ENCODE measurements at places on chromosomes 1 and 21.
A peak's percentile ranks its signal among the peaks of the same experiment; 100 is the strongest.

DNA sequence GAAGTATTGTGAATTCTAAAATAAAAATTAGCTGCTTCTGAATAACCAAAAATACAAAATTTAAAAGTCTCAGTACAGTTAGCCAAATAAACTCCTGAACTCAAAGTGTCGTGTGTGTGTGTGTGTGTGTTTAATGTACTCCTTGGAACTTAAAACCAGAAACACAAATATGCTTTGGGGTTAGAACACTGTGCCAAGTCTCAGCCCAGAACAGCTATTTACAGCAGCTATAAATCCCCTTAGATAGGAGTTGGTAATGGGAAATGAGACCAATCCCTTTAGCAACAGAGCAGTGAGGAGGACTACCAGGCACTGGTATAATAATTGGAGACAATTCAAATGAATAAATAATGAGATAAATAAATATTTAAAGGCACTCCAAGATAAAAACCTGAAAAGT lies 83.1 kb downstream of the PATJ start:
- DNase-seq: no peak

DNA sequence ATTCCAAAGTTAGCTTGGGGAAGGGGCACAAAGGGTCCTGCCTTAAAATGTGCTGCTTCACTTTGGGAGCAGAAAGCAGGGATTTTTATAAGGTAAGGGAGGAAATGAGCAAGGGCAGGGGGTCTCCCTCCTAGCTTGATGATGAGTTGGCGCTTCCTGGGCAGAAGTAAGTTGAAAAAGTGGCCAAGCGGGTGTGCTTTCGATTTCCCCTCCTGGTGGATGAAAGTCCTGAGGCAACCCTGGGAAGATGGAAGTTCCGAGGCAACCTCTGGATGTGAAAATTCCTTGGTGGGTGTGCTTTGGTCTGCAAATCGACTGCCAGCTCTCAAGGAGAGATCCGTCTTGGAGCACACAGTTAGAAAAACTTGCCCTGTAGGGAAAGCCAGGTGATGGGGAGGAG lies 41.7 kb upstream of the CD2 start:
- no peak for DNase-seq

DNA sequence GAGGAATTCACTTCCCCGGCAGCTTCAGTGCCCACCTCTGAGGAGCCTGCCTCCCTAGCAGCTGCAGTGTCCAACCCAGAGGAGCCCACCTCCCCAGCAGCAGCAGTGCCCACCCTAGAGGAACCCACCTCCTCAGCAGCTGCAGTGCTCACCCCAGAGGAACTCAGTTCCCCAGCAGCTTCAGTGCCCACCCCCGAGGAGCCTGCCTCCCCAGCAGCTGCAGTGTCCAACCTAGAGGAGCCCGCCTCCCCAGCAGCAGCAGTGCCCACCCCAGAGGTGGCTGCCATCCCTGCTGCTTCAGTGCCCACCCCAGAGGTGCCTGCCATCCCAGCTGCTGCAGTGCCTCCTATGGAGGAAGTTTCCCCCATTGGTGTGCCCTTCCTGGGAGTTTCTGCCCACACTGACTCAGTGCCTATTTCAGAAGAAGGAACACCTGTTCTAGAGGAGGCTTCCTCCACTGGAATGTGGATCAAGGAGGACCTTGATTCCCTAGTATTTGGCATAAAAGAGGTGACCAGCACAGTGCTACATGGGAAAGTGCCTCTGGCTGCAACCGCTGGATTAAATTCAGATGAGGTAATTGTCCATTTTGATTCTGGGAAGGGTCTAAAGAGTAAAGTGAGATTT lies 77.4 kb upstream of the BMP8A start:
- DNase-seq: peak; percentile 72

DNA sequence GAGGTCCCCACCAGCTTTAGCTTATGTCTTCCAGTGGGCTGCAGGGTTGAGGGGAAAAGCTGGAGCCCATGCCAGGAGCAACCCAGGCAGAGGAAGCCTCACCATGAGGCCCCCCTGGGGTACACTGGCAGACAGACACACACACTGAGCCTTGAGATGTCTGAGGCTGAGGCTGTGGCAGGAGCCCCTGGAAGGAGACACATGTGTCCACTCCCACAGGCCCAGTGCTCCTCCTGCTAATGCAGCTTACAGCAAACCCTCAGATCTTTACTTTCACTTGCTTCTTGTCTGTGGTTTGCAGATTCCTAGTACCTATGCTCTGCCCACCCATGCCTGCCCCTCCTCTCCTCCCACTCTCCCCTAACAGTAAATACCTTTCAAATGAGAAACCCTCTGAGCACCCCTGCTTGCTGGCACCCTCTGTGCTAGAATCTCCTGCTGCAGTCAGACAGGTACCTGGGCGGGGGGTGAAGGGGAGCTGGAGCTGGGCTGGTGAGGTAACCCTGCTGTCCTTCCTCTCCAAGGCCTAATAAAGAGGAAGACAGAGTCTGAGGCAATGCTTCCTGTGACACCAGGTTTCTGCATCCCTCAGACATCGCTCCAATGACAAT lies 63.4 kb upstream of the NEK2 start:
- no peak for DNase-seq

- no peak for DNase-seq
These were observed 9.7 kb upstream of the KRTAP7-1 start for GRCh38 chr21:30839304-30839703.

- DNase-seq: no peak
These were observed 11.3 kb downstream of the OLFML3 start for GRCh38 chr1:113990530-113990929.

DNA sequence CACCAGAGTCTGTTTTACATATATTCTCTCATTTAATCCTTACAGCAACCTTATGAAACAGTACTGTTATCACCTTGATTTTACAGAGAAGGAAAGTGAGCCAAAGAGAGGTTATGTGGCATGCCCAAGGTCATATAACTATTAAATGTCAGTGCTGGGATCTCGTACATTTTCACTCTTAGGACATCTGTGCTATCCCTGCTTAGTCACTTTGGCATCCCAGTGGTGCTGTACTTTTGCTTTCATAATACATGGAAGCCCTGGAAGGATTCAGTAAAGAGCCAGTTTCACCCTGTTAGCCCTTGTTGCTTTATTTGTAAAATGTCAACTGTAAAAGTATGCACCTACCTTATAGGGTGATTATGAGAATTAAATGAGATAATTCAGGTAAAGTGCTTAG lies 104.4 kb downstream of the NFIA start:
- DNase-seq: no peak

- DNase-seq: no peak
These were observed 2.2 kb downstream of the MYCBP start for GRCh38 chr1:38870996-38871395.

DNA sequence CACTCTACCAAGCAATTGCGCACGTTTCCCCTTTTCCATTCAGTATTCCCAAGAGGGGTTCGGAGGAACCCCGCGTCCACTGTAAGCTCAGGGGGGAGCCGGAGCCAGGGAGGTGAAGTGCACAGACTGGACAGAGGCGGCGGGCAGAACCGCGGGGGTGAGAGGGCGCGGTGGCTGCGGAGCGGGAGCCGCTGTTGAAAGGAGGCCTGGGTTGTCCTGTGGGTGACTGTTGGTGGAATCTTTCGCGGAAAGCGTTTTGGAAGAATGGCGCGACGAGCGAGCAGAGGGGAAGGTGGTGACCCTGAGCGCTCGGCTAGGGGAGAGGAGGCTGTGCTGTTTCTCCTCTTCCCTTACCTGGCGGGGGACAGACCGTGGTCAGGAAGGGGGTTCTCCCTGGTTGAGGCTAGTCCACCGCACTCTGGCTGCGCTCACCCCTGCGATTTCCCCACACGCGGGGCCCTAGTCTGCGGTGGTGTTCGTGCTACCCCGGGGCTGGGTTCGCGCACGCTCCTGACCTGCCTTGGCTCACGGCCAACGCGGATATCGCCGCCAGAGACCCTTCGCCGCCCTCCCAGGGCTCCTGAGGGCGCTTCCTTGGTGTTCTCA lies 92.8 kb downstream of the PRKAB2 start:
- no peak for DNase-seq

Measured in pancreas (tissue), 10 donors.